ENCODE measurements at places on chromosomes 3 and 15.
A peak's percentile ranks its signal among the peaks of the same experiment; 100 is the strongest.

GRCh38 chr3:2099028-2099671 lies 484 bp downstream of the CNTN4 start:
- DNase-seq, result no peak

- DNase-seq, result no peak
Measured at GRCh38 chr3:71961378-71961777, 176.4 kb upstream of the PROK2 start.

DNA sequence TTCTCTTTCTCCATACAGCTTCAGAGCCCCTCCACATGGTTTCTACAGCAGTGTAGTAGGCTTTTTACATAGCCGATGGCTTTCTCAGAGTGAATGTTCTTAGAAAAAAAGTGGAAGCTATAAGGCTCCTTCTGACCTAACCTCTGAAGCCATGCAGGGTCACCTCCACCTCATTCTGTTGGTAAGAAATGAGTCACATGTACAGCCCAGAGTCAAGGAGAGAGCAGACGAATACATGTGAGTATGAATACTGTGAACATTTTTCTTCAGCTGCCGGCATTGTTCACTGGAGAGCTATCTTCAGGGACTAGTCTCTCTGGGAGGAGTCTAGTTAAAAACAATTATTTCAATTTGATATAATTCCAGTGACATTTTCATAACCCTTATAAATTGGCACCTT lies 68.2 kb upstream of the THRB start:
- DNase-seq, result no peak

DNA sequence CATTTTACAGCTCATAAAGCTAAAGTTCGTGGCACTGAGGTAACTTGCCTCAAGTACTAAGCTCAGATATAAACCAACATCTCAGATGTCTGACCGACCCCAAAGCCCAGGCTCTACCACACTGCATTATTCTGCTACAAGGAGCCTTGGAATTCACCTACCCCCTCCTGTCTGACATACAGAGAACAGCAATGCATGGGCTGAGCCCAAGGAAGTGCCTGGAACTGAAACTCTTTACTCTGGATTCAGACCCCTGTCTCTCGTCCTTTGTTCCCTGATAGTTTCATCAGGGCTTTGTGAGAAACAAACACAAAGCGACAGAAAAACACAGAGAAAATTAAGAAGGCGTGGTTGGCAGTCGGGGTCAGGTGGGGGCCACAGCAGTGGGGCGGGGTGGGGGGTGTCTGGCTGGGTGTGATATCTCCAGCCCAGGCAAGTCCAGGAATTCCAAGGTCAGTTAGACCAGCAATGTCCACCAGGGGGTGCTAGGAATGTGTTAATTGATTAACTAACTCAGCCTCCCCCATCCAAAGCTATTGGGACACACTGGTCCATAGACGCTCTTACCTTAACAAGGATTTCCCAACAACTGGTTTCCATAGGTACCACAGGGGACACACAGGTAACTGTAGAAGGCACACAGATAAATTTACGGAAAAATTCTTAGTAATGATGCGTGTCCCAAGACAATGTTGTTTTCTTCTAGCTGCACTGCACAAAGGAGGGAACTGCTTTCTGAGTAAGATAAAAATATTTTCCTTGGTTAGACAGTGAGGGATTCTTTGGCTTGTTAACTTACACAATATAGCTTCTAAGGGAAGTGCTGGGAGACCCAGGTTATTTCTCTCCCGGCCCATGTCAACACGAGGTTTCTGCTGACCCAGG lies 18.8 kb upstream of the SSUH2 start:
- DNase-seq, result peak; percentile 78

DNA sequence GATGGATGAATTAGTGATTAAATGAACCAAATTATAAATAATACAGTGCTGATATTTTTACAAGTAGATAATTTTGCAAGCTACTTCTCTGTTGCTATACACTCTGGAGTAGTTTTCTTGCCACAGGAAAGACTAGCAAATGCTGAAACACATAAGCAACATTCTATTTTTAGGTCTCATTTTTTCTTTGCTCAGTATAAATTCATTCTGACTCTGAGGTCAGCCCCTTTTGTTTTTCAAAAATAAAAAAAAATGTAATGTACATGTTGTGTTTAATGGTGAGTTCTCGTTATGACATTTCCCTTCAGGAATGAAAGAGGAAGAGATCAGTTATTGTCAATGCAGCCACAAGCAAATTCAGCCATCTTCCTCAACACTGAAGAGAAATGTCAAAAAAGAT lies 24.9 kb downstream of the GJD2 start:
- no peak for DNase-seq

DNA sequence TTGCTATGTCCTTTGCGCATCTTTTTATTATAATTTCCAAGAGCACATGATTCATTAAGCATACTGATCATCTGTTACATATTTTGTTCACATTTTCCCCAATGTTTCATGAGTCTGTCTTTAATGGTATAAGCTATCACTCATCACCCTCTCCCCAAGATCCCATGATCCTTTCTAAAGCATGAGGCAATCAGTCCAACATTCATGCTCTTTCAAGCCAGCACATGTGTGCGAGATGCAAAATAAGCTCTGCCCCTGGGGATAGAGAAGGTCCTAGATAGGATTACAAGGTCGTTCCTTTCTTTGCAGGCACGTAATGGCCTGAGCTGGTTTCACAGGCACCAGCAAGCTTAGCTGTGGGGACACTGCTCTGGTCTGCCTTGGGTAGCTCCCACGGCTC lies 32.2 kb upstream of the B3GNT5 start:
- no peak for DNase-seq

DNA sequence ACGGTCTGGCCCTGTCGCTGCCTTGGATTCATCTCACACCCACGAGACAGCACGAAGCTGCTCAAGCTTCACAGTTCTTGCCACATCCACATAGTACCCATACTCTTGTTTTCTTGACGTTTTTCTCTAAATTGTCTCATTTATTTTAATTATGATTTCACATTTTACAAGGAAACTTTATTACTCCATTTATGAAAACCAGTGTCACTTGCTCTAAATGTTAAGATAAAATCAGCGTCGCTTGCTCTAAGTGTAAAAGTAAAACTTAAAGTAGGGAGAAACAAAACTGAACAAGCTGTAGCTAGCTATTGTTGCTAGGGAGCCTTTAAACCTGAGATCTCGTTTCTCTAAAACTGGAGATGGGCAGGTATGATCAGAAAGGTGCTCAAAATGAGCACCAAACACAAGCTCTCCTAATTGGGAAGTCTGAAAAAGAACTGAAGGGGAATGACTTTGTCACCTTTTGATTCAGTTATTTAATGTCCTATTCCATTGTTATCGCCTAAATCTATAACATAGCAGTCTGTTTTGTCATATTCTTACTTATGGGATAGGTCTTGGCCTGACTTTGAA lies 680 bp downstream of the IFT122 start:
- DNase-seq, result peak; percentile 67

- no peak for DNase-seq
Measured at GRCh38 chr3:37125195-37126073, 48.9 kb downstream of the LRRFIP2 start.
